CD4-positive, alpha-beta memory T cell (primary cell): ENCODE measurements at places on chromosomes 7 and 10.
A peak's percentile ranks its signal among the peaks of the same experiment; 100 is the strongest.

DNA sequence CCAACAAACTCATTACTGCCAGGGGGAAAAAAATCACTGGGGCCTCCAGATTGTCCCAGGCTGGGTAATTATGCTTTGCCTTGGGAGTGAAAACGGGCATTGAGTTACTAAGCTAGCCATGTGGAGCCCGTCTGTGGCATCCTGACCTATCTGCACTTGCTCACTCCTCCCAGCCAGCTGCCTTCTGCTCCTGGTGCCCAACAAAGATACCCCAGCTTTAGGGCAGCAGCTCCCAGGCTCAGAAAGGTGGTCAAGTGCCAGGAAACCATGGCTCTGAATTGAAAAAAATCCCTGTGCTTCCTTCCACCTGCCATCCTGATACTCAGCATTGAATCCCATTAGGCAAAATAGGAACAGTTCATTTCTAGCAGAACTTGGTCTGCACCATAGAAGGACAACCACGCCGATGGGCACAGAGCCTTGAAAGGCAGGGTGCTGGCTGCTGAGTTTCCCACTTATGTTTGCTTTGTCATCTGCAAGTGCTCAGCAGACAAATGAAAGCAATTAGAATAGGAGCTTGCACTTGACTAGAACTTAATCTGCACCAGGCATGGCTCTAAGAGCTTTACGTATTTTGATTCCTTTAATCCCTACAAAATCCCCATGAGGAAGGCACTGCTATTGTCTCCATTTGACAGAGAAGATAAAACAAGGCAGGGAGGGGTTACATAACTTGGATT is 42.8 kb downstream of the HSPA12A start:
- no peak for DNase-seq

GRCh38 chr7:116524609-116525297 is at the start of gene CAV1:
Gene CAV1 (plus strand): TSS chr7:116525036. CDS start chr7:116525063, 27 bp downstream.
- DNase-seq: peak; percentile 30

- no peak for DNase-seq
Observed at GRCh38 chr10:75773813-75774782, 342.7 kb downstream of the LRMDA start.

DNA sequence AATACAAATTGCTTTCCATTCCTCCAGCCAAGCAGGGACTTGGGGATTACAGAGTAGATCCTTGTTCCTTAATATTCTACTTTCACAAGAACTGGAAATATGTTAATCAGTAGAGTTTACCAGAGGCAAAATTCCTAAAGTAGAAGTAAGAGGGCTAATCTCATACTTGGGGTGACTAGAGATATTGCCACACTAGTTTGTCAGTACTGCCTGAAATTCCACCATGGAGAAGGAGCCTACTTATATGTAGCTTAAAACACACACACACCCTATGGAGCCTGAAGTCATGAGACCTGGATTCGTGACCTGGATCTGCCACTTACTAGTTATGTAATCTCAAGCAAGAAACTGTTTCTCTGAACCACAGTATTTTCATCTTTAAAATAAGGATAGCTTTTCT is 33.9 kb downstream of the STRIP2 start:
- no peak for DNase-seq

DNA sequence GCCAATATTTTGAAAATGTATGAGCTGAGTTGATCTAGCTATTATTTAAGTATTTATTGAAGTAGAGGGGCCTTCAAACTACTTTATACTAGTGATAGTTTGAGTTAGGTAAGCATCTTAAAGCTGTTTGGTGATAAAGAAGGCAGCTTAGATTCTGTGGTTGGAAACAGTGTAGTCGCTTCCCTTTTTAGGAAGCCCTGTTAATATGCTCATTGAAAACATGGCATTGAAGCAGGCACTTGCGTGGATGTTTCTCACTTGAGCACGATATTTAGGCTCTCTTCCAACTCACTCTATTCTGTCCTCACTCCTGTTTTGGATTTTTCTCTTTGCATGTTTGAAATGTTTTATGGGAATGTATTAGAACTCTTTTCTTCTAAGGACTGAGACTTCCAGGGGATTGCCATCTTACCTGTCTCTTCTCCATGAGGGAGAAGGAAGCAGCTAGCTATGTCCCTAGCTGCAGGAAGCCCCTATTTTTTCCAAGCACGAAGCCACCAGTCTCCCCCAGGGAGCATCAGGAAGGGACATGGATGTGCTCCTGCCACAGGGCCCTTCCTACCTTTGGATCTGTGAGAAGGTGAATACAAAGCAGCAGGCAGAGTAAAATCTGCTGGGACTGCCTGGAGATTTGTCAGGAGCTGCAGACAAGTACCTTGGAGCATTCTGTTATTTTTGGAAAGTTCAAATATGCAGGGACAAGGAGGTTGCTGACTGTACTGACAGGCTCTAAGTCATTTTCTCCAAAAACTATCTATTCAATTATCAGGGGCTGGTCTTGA is 22.0 kb upstream of the BMPR1A start:
- no peak for DNase-seq

- no peak for DNase-seq
Observed at GRCh38 chr10:8079126-8079525, 24.6 kb downstream of the GATA3 start.

GRCh38 chr7:115953592-115954255 is 76.8 kb downstream of the TFEC start:
- DNase-seq: no peak
